ENCODE measurements at places on chromosomes 7 and 10.
A peak's percentile ranks its signal among the peaks of the same experiment; 100 is the strongest.

DNA sequence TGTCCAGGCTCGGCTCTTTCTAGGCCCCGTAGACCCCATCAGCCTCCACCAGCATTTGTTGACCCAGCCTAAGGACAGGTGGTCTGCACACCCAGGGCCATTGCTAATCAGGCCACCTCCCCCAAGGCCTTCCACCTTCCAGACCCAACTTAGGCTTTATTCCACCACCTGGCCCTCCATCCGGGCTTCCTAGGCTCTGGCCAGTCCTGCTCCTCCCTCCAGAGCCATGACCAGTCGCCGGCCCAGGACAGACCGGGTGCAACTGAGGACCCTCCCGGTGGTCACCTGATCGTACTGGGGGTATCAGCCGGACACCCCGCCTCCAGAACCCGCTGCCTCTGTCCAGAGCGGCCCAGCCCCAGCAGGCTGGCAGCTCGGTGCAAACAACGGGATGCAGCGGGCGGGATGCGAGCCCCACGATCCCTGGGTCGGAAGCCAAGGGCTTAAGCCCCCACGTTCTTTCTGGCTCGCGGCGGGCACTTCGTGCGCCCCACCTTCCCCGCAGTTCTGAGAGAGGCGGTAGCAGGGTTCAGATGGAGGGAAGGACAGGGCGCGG lies 545 bp downstream of the NACAD start:
- peak; percentile 31 for DNase-seq

- no peak for DNase-seq
Measured at GRCh38 chr10:110723224-110723891, 79.2 kb downstream of the RBM20 start.

- no peak for DNase-seq
Measured at GRCh38 chr7:28879105-28879504, 79.0 kb downstream of the TRIL start.

DNA sequence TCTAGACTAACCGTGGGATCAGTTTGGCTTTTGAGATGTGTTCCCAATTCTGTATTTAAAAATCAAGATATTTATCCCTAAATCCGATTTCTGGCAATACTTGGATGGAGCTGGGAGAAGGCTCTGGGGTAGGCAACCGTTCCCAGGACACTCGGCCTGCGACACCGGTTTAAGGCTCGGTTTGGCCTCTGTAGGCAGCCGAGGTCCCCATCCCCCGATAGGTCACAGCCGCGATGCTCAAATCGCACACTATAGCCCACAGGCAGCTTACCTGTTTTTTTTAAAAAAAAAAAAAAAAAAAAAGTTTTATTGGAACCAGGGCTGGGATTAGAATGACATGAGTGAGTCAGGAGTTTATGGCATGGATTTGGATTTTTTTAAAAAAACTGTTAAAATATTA lies 729 bp upstream of the TAF3 start:
- DNase-seq: peak; percentile 37

DNA sequence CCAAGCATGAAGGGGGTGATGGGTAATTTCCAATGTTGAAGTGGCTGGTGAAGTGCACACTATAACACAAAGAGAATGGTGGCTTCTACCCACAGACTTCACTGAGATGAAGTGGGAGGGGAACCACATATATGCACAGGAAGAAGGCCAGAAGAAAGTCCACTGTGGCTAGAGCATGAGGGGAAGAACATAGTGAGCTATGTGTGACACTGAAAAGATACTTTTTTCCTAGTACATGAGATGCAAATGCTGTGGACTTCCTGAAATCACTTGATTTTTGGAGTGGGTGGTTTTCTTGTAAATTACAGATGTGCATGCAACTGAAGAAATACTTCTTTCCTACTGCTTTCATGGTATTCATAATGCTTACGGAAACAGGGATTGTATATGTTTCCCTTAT lies 115.6 kb upstream of the PHYHIPL start:
- no peak for DNase-seq

DNA sequence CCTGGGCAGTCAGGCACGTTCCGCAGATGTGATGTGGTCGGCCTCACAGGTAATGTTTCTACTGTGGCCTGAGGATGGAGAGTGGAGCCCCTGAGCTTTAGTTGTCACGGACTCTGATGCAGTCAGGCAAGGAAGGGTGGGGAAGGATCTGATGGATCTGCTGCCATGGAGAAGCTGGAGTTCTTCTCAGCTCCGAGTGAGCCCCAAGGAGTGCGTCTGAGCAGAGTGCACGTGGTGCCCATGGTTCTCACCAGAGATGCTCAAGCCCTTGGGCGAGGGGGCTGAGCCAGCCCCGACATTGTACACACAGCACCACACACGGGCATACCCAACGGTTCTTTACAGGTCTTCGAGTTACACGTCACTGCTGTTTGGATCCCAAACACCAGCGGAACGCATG lies 192.5 kb downstream of the EBF3 start:
- DNase-seq: peak; percentile 3

DNA sequence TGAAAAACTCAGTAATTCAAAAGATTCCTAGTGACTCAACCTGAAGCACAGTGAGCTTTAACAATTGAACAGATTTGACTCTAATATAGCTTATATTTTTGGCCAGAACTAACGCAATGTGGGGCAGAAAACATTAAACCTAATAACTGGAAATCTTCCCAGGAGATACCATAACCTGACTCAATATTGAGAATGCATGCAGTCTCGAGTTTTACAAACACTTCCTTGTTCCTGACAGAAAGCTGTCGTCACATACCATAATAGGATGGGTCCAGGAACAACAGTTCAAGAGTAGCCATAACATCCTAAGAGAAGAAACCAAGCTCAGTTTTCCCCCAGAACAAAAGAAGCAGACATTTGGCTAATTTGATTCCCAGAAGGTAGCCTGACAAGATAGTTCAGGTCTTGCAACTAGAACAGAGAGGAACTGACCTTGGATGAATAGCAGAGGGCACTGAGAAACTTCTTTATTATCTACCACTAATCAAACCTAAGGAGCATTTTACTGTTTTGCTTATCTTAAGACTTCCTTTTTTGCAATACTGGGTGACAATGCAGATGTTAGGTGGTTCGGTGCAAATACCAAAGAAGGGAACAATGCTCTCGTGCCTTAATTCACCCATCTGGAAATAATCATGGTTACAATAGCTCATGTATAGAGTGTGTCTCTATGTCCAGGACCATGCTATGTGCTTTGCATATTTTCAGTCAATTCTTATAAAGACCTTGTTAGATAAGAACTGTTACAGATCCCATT lies 38.6 kb upstream of the ACSL5 start:
- DNase-seq: no peak

- no peak for DNase-seq
Measured at GRCh38 chr7:46357290-46357689, 436.2 kb upstream of the IGFBP3 start.

DNA sequence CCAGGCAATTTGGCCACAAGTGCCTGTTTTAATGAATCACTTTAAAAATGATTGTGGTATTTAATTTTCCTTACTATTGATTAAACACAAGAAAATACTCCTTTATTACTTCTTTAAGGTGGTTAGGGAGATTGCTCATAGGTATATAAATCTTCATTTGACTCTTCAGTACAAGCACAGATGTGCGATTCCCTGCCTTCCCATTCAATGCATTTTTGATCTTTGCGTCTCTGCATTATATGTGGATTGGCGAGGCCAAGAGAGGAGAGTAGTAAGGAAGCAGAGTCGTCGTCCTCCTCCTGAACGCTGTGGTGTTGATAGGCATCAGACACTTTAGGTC lies 683.7 kb downstream of the LRMDA start:
- no peak for DNase-seq

- no peak for DNase-seq
Measured at GRCh38 chr10:108631332-108631731, 1292.0 kb downstream of the XPNPEP1 start.

GRCh38 chr10:119283387-119283786 lies 76.0 kb downstream of the GRK5 start:
- DNase-seq: no peak

GRCh38 chr7:11835260-11835659 lies 3.3 kb upstream of the THSD7A start:
- no peak for DNase-seq

DNA sequence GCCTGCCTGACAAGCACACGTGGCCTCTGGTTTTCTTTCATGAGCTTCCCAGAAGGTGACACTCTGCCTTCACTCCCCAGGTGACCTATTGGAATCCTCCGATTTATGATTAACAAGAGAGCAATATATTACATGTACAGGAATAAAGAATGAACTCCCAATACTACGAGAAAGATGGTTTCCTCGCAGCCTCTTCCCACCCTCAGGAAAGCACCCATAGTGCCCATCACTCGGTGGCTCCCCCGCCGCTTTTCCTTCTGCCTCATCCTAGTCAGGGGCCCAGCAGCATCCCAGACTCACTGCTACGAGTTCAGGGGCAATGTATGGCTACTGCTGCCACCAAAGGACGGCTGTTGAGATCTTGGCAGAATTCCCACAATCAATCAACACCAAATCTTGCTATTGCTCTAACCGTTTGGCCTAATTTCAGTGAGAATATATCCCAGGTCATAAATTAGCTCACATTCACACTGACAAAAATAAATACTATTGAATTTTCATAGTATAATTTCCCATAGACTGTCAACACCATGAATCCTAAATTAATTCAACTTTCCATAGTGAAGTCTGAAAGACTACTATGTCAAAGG lies 196.3 kb downstream of the TNS3 start:
- no peak for DNase-seq

DNA sequence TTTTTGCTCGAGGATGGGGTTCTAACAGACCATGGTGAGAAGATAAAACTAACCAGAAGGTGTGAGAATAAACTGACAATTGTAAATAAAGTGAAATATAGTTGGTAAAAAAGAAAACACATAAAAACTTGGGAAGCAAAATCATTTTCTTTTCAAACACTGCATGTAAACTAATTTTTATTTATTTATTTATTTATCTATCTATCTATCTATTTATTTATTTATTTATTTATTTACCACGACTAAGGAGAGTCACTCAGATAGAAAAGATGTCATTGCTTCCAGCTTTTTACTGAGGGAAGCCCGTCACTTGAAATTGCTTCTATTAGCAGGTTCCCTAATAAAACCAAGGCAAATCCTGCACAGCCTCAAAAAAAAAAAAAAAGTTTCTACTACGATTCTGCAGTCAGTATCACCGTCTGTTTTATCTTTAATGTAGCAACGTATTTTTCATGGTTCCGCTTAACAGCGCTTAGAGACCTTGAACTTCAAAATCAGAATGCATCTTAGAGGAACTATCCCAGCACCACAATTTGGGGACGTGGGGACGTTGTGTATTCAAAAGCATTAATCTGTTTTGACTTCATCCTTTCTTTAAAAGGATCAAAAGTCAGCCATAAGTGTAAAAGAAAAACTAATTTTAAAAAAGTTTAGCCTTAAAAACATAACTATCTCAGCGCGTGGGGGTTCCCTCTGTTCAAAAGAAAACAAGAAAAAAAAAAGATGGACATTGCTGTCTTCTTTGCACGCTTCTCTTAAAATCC lies 33.3 kb upstream of the EBLN1 start:
- no peak for DNase-seq

- DNase-seq: no peak
Measured at GRCh38 chr7:100817097-100817496, 10.2 kb downstream of the EPHB4 start.

DNA sequence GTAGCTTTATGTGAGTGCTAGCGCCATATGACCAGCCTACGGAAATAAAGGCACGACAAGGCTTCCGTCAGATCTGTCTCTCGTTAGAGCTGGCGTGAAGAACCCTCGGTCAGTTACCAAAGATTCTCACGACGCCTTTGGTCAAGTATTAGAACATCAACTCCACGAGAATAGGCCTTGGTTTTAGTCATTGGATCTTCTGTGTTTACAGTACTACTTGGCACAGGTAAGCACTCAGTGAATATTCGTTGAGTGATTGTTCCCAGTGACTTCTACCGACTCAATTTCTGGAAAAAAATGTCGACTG lies 316 bp downstream of the RBM48 start:
- DNase-seq: no peak

DNA sequence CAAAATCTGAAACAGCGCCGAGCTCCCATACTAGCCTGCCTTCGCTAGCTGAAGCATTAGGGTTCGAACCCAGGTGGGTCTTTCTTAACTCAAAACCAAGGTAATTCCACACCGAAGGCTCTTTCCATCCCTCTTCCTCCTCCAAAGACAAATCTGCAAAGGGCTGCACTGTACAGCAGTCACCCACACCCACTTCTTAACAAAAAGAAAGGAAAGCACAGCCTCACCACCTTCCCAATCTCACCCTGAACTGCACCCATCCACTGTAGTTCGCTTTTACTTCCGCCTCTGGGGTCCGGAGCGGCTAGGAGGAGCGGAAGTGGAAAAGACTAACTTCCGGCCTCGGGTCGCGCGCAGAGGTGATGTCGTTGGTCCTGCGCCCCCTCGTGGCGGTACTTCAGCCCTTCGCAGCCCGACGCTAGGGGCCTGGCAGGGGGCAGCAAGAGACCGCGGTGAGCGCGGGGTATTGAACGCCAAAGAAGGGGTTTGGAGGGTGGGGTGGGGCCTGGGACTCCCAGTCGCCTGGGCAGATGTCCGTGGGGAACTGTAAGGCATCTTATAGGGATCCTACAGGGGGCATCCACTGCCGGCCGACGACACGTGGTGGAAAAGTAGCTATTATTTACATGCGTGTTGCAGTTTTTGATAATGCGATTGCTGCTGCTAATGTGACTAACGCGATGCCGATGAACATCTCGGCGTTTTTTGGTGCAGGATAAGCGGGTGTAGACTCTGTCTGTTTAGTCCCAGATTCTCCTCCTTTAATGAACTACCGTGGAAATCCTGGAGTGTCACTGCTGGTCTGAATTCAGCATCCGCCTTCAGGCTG lies at the start of gene MTERF1:
TSS of gene MTERF1 (minus strand) at position 290 of the 829 bp plus-strand sequence. CDS start 619 bp downstream, outside the sequence.
- DNase-seq: peak; percentile 94

- no peak for DNase-seq
Measured at GRCh38 chr10:17787087-17787961, 21.8 kb upstream of the MRC1 start.

GRCh38 chr10:3950676-3951275 lies 165.8 kb upstream of the KLF6 start:
- DNase-seq: no peak

- DNase-seq: no peak
Measured at GRCh38 chr10:33252794-33253203, 81.7 kb downstream of the NRP1 start.

- peak; percentile 31 for DNase-seq
Measured at GRCh38 chr10:97648562-97649404, 8.3 kb downstream of the PI4K2A start.

- no peak for DNase-seq
Measured at GRCh38 chr10:128081720-128082119, 44.5 kb downstream of the MKI67 start.

GRCh38 chr7:73461782-73462285 lies 28.3 kb downstream of the FZD9 start:
- no peak for DNase-seq

All from WTC11 (cell line).